ENCODE measurements at places on chromosomes 4 and X. TPM values are rescaled to one million over a fixed set of nuclear protein-coding genes. Genes with fewer than 3 reads are reported as not detected.

CHRDL1 gene
- total RNA-seq = 9.0 TPM

PSAPL1 gene
- not detected for total RNA-seq

REPS2 gene
- 0.50 TPM for total RNA-seq

DNA sequence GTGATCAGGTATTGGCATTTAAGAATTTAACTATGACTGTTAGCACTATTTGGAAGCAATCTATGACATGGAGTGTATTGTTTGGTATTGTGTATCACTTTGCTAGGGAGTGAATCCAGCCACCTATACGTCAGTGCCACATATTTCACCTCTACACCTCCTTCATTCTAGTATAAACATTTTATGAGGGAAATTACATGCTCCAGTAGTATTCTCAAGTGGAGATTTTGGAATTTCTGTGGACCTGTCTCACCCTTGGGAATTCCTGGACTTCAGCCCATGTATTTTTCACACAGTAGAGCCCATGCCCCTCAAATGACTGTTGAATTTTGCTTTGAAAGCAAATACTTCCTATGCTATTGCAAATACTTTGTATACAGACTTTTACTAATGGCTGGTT lies 11.3 kb downstream of the BST1 start:
- no peak overlapping the region for H3K27ac ChIP-seq
- peaks cover 1% of the 10 kb centered on the region for H3K36me3 ChIP-seq
- DNase-seq = no peak
- no peak overlapping the region for H3K4me3 ChIP-seq
- H3K4me1 ChIP-seq = peaks cover 14% of the 10 kb centered on the region
- no peaks in the 10 kb centered on the region for H3K27me3 ChIP-seq

IL13RA1 gene
- total RNA-seq = 67.4 TPM

- H3K4me3 ChIP-seq = no peak overlapping the region
- DNase-seq = peak; percentile 70
- H3K27ac ChIP-seq = peak overlapping the region; percentile 27
- peaks cover 2% of the 10 kb centered on the region for H3K4me1 ChIP-seq
Measured at GRCh38 chrX:154534526-154535322, 11.9 kb downstream of the G6PD start.

GRCh38 chr4:80500613-80501012 lies 165.1 kb downstream of the CFAP299 start:
- H3K27me3 ChIP-seq = no peaks in the 10 kb centered on the region
- no peak overlapping the region for H3K4me3 ChIP-seq
- H3K27ac ChIP-seq = no peak overlapping the region
- H3K36me3 ChIP-seq = no peaks in the 10 kb centered on the region
- no peaks in the 10 kb centered on the region for H3K4me1 ChIP-seq

DNA sequence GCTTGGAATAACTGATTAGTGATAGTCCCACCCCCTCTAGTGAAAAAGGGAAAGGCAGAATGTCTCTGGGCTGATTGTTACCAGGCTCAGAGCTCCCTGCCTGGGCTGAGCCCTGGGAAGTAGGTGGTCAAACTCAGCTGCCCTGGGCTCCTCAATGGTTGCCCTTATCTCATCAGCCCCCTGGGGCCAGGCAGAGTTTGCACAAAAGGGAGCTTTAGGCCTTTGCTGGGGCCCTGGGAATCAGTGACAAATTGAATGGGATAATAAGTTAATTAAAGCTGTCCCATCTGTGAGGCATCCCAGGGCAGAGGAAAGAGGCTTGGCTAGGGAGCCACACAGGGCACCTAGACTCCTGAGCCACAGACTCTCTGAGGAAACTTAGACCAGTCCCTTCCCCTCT lies 89.0 kb downstream of the EFNB1 start:
- no peaks in the 10 kb centered on the region for H3K27me3 ChIP-seq
- no peaks in the 10 kb centered on the region for H3K36me3 ChIP-seq
- no peaks in the 10 kb centered on the region for H3K4me1 ChIP-seq
- H3K27ac ChIP-seq = no peak overlapping the region
- no peak for DNase-seq
- no peak overlapping the region for H3K4me3 ChIP-seq

ZNF157 gene
- 0.17 TPM for total RNA-seq

- no peaks in the 10 kb centered on the region for H3K36me3 ChIP-seq
- DNase-seq = no peak
- no peaks in the 10 kb centered on the region for H3K4me1 ChIP-seq
Measured at GRCh38 chr4:1998296-1998695, 10.5 kb downstream of the NELFA start.

DNA sequence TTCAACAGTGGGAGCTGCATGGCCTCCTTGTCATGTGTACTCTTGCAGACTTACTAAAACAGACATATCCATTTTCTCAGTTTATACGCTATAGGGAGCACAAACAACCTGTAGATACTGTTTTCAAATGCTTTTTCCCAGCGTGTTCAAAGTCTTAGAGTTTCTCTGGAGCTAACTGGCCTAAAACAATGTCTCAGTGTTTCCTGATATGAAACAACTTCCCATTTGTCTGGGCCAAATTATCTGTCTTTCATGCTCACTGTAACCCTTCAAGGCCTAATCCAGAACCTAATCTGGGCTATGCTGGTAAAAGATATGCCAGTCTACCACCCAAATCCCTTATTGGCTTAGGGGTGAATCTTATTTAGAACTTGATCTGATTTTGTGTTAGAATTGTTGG lies 38.8 kb downstream of the RAB40A start:
- no peaks in the 10 kb centered on the region for H3K36me3 ChIP-seq
- DNase-seq = no peak
- H3K27ac ChIP-seq = no peak overlapping the region
- no peaks in the 10 kb centered on the region for H3K4me1 ChIP-seq

- H3K27me3 ChIP-seq = peaks cover 2% of the 10 kb centered on the region
- no peak overlapping the region for H3K4me3 ChIP-seq
- no peaks in the 10 kb centered on the region for H3K36me3 ChIP-seq
- DNase-seq = peak; percentile 28
Measured at GRCh38 chr4:3047464-3048286, 26.7 kb downstream of the HTT-AS start.

GRCh38 chrX:79592259-79592658 lies 225.1 kb upstream of the ITM2A start:
- no peaks in the 10 kb centered on the region for H3K4me1 ChIP-seq
- H3K4me3 ChIP-seq = no peak overlapping the region
- H3K27ac ChIP-seq = no peak overlapping the region
- H3K36me3 ChIP-seq = no peaks in the 10 kb centered on the region

PPP1R2C gene
- not detected for total RNA-seq

ENPEP gene
- total RNA-seq = 0.51 TPM

DNA sequence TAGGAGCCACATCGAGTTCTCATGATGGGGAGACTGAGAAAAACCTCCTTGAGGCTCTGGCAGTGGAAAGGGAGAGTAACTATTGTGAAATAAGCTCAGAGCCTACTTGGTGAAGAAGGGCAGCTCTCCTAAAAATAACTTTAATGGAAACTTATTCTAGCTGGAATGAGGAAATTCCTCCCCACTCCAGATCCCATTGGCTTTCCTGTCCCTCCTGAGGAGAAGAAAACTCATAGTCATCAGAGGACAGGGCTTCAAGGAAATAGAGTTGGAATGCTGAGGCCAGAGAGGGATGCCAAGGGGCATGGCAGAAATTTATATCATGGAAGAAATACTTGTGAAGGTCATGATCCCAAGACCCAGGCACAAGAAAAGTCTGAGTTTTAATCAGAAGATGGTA lies 70.7 kb upstream of the TAPT1 start:
- DNase-seq = no peak
- H3K4me3 ChIP-seq = no peak overlapping the region
- H3K27ac ChIP-seq = no peak overlapping the region
- H3K27me3 ChIP-seq = no peaks in the 10 kb centered on the region

DNA sequence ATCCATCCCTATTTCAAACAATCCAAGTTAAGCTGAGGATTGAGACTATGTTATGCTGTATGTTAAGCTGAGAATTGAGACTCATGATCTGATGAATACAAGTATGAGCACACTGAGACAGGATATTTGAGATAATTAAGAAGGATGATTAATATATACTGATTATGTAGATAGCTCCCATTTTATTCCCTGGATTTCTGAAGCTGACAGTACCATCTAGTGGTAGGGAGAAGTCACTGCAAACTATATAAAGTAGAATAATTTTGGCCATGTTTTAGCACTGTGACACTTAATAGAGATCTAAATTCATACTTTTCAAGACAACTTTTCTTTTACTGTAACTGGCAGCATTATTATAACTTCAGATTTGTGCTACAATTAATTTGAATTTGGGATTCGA lies 63.8 kb upstream of the HPRT1 start:
- no peak overlapping the region for H3K27ac ChIP-seq
- peak; percentile 33 for DNase-seq
- H3K4me3 ChIP-seq = no peak overlapping the region
- no peaks in the 10 kb centered on the region for H3K36me3 ChIP-seq
- no peaks in the 10 kb centered on the region for H3K27me3 ChIP-seq

Measured in fibroblast of lung (primary cell).